Right cardiac atrium (tissue), 5 donors: ENCODE measurements at places on chromosomes 13 and 19. TPM values are rescaled to one million over a fixed set of nuclear protein-coding genes. Genes with fewer than 3 reads are reported as not detected.

DNA sequence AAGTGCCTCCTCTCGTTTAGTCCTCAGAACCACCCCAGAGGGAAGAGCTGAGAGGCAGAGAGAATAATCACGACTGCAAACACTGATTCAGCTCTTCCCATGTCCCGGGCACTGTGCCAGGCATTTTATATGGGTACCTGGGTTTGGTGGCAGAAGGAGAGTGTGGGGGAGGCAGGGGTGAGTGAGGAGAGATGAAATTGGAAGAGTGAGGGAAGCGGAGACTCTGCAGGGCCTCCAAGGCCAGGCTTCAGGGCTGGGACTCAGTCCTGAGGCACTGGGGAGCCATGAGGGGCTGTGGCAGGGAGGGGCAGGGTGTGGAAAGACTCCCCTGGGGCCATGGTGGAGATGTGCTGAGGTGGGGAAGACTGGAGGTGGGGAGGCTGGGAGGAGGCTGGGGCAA is 8.7 kb downstream of the SYNGR4 start:
- DNase-seq: no peak

DNA sequence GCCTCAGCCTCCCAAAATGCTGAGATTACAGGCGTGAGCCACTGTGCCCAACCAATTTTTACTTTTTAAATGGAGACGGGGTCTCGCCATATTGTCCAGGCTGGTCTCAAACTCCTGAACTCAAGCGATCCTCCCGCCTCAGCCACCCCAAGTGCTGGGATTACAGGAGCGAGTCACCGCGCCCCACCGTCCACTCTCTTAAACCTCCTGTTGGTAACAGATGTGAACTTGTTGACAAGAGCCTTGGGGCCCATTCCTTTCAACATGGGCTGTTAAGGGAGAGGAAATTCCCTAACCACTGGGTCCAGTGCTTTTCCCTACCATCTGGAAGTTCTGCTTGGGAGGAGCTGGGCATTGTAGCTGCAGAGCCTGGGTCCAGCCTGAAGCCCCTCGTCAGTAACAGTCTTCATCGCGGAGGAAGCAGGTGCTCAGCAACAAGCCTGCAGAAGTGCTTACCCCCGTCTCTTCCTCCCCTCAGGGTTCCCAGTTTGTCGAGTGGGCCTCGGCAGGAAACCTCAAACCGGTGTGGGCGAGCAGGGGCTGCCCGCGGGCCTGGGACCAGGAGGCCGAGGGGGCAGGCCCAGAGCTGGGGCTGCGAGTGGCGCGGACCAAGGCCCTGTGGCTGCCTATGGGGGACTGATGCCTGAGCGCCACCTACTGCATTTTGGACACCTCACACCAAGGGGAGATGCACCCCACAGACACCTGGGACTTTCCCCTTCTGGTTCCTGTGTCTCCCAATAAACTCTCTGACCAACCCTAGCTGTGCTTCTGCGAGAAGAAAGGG is 4.0 kb upstream of the FLT3LG start:
- DNase-seq: peak; percentile 74

DNA sequence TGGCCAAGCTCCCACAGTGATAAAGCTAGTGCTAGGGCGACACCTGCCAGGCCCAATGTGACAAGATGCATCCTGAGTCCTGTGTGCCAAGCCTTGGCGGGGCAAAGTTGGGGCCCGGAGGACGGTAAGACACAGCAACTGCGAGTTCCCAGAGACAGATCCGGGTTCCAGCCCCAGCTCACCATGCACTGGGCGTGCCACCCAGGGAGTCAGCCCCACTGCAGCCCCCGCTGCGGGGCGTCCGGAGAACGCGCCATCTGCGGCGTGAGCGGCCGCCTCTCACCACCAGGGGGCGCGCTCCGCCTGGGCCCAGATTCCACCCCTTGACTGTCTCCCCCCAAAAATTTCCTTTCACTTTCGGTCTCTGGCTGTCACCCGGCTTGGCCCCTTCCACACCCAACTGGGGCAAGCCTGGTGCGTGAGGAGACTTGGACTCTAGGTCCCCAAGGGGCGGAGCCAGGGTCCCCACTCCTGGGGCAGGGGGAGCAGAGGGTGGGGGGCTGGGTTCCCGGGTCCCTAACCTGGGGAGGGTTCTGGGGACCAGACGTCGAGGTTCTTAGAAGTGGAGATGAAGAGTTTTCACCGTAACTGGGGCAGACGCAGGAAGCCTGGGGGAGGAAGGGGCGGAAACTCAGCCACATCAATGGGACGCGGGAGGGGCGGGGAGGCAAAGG is at the start of gene FLT3LG:
TSS of gene FLT3LG (plus strand) at position 348 of the 674 bp plus-strand sequence. CDS start 425 bp downstream, outside the sequence.
- peak; percentile 77 for DNase-seq

DNA sequence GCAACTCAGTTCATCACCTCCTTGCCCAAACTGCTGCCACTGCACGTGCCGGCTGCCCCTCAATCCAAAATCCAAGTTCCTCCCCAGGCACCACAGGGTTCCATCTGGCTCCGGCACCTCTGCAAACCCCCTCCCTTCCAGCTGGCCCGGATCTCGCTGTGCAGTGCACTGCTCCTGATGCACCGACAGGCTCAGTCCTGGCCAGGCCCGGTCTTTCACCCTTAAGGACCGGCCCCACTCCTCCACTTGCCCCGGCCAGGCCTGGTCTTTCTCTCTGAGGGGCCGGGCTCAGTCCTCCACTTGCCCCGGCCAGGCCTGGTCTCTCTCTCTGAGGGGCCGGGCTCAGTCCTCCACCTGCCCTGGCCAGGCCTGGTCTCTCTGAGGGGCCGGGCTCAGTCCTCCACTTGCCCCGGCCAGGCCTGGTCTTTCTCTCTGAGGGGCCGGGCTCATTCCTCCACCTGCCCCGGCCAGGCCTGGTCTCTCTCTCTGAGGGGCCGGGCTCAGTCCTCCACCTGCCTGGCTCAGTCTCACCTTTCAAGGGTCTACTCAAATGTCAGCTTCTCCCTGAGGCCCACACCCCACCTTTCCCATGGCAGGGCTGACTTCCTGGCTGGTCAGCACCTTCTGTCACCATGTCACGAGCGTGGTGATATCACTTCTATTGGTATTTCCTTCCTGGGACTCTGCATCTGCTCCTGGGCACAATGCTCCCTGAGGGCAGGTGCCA is 6.9 kb downstream of the ZNF787 start:
- DNase-seq: no peak

- no peak for DNase-seq
These were observed 13.2 kb downstream of the LNX2 start for GRCh38 chr13:27607125-27607524.

GRCh38 chr19:41144403-41144802 is 30.2 kb downstream of the CYP2F1 start:
- DNase-seq: peak; percentile 74

DNA sequence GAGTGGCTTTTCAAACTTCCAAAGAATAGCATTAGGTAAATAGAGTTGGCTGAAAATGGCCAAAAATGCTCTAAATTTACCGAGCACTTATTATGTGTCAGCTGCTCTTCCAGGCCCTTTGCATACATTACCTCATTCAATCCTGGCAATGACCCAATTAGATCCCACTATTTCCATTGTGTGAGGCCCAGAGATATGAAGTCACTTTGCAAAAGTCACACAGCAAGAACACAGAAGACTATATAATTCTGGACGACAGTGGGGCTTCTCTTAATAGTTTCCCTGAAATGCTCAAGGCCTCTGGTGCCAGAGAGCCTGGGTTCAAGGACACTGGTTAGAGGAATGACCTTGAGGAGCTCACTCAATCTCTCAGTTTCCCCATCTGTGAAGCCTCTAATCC is 146.8 kb downstream of the IER2 start:
- no peak for DNase-seq

DNA sequence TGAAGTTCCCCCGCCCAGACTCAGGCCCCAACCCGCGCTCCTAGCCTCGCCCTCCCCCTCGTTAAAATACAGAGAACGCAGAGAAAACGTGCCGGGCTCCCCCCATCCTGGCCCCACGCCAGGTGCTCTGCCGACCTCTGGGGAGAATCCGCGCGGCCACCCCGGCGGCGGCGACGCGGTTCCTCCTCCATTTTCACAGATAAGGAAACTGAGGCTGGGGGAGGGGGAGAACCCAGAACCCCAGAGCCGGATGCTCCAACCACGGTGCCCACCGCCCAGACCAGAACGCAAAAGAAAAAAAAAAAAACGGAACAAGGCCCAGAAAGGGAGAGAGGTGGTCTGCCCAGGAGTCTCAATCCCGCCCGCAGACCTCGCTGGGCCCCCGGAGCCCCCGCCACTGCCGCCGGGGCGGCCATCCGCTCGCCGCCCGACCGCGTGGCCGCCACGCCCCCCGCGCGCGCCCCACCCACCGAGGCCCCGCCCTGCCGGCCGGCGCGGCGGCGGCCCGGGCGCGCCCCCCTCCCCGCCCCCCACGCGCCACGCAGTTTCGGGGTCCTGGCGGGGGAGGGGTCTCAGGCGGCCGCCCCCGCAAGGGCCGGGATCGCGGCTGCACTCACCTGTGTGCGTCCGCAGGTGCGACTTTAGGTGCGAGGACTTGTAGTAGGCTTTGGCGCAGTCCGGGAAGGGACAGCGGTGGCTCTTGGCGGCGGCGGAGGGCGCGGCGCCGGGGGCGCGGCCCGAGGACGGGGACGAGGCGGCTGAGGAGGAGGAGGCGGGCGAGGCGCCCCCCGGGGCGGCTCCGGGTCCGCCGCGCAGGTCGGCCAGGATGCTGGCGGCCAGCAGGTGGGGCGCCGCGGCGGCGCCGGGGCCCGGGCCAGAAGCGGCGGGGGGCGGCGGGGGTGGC is 703 bp downstream of the KLF16 start:
- DNase-seq: peak; percentile 80

- DNase-seq: no peak
These were observed 14.5 kb upstream of the RAB20 start for GRCh38 chr13:110576070-110576394.

DNA sequence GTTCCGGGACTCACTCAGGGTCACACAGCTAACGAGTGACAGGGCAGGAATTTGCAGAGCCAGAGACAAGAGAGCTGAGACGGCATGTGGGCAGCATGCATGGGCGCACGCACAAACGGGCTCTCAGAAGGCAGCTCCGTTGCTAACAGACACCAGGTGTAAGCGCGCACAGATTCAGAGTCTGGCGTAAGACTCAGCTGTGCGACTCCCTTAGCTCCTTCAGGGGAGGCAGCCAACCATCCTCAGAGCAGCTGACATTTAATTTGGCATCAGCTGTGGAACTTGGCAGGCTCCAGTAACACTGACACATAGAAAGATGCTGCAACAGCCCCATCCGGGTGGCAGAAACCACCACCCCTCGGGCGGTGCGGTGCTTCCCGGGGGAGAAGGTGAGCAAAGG is 7.5 kb upstream of the TM6SF2 start:
- DNase-seq: peak; percentile 38

- DNase-seq: no peak
These were observed 6.9 kb upstream of the SWSAP1 start for GRCh38 chr19:11367528-11367927.

DNA sequence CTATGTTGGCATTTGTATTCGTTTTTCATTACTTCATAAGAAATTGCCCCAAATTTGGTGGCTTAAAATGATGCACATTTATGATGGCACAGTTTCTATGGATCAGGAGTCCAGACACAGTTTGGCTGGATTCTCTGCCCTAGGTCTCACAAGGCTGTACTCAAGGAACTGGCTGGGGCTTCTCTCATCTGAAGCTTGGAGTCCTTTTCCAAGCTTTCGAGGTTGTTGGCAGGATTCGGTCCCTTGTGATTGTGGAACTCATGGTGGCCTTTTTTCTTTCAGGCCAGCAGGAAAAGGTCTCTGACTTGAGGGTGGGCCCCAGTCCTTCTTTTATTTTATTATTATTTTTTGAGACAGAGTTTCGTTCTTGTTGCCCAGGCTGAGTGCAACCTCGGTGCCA is 23.8 kb downstream of the LRCH1 start:
- no peak for DNase-seq

- DNase-seq: peak; percentile 75
These were observed 184.9 kb downstream of the TM9SF2 start for GRCh38 chr13:99686157-99686572.

DNA sequence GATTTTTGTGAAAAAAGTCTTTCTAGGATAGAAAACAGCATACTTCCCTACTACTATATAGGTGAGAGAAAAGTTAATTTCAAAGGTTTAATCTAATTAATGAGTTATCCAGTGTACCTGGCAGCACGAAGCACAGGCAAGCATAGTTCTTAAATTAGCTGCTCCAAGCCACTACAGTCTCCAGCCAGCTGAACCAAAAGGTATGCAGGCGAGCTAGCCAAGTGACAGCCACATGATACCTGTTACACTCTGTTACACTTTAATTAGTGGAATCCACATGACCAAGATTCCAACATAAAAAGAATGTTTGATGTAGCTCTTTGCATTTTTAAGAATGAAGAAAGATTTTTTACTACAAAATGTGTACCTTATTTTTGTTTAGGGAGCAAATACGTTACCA is 15.5 kb downstream of the SLC25A30 start:
- no peak for DNase-seq

GRCh38 chr13:38530492-38530891 is 156.4 kb upstream of the FREM2 start:
- no peak for DNase-seq

GRCh38 chr19:18119717-18120105 is 22.1 kb downstream of the MAST3 start:
- DNase-seq: no peak

DNA sequence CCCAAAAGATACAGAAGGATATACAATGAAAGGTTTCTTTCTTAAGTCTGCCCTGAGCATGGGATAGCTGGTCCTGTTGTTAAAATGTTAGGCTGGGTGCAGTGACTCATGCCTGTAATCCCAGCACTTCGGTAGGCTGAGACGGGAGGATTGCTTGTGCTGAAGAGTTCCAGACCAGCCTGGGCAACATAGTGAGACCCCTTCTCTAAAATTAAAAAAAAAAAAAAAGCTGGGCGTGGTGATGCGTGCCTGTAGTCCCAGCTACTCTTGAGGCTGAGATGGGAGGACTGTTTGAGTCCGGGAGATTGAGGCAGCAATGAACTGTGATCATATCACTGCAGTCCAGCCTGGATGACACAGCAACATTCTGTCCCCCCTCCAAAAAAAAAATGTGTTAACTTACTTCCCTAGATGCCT is 52.5 kb upstream of the SHKBP1 start:
- DNase-seq: no peak

DNA sequence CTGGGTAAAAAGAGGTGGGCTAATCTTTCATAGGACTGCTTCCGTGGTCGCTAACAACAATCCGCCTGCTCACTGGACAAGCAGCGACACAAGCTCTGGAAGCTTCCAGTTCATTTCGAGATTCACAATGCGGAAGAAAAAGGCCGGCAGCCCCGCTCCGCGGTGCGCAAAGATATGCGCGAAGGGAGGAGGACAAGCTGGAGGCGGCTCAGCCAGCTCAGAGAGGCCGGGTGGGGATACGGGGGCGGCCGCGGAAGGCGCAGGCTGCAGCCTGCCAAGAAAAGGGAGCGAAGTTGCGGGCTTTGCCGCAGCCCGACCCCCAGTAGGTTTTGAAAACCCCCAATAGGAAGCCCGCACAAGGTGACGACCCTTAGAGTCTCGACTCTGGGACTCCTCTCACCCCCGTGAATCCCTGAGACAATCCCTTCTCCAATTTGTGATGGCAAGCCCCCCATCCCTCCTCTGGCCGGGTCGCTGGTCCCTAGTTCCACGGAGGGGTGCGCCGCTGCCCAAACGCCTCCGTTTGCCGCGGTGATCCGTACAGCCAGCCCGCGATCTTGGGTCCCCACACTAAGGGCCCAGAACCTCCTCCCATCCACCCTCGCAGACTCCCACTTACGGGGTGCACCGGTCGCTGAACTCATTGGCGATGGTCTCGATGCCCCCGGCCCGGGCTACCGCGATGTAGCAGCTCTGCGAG is 697 bp downstream of the HSPH1 start:
- peak; percentile 71 for DNase-seq

Gene PALM3
- total RNA-seq: 0.58 TPM

Gene GIPR
- 16.7 TPM for total RNA-seq

Gene SIGLEC12
- not detected for total RNA-seq

Gene FUT2
- total RNA-seq: not detected

Gene MEIOSIN
- 0.34 TPM for total RNA-seq

Gene ZNF418
- total RNA-seq: 11.1 TPM
